HS-27A (cell line): ENCODE measurements at places on chromosomes 4 and X.

GRCh38 chrX:64093761-64094160 is 111.7 kb downstream of the AMER1 start:
- DNase-seq: no peak

GRCh38 chr4:182212211-182212761 is 30.9 kb upstream of the TENM3 start:
- no peak for DNase-seq

- no peak for DNase-seq
These were observed 113.8 kb downstream of the PCDH19 start for GRCh38 chrX:100296183-100296753.

DNA sequence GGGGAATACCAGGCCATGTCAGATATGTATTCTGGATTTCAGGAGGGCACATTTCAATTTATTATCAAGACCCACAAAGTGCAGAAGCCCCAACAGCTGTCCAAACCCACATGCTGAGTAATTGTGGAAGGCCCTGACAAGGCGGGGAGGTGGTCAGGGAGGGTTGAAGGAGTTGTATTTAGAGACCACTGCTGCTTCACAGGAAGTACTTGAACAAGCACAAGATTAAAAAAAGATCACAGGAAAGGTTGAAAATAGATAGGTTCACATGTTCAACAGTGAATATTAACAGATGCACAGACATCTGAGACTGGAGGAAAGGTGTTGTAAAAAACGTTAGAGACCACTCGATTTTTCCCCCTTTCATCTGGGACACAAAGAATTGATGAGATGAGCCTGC is 17.9 kb downstream of the ATP8A1 start:
- DNase-seq: no peak

DNA sequence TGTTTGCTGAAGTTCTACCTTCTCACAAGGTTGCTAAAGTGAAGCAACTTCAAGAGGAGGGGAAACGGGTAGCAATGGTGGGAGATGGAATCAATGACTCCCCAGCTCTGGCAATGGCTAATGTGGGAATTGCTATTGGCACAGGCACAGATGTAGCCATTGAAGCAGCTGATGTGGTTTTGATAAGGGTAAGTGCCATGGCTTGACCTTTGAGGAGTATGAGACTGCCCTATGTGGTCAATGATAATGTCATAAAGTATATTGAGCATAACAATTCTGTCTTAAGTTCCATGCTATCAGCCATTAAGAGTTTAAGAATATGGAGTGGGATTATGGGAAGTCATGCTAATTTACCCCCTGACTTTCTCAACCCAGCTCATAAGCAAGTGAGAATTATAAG is 61.4 kb upstream of the PGK1 start:
- DNase-seq: no peak

GRCh38 chr4:2253160-2254084 is 8.5 kb downstream of the MXD4 start:
- DNase-seq: no peak

DNA sequence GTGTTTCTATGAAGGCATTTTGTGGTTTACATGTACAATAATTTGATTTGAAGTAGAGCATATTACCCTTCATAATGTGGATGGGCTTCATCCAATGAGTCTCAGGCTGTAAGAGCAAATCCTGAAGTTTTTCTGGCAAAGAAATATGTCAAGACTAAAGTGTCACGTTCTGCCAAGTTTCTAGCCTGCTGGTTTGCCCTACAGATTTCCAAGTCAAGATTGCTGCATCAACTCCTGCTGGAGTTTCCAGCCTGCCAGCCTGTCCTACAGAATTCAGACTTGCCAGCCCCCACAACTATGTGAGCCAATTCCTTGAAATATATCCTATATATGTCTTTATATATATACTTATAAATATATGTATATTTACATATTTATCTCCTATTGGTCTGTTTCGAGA is 70.0 kb upstream of the RLIM start:
- DNase-seq: no peak

- DNase-seq: no peak
These were observed 119.0 kb upstream of the BMP3 start for GRCh38 chr4:80911458-80911857.

DNA sequence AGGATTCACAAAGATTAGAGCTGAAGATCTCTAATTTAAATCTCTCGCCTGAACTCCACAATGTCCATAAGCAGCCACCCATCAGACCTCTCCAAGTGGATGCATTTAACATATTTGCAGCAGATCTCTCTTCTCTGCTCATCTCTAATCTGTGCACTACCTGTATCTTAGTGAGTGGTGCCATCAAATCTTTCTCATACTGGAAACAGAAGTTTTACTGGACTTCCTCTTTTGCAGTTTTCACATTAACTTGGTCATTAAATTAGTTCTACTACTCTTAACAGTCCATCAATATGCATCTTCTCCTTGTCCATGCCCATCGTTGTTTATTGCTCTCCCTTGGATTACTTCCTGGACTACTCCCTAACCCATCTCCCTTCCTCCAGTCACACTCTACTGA is 488.5 kb downstream of the IL15 start:
- no peak for DNase-seq

- no peak for DNase-seq
These were observed 117.8 kb upstream of the DKK2 start for GRCh38 chr4:107153956-107154355.

- DNase-seq: peak; percentile 8
These were observed 205.9 kb upstream of the GALNT7 start for GRCh38 chr4:172962564-172963353.

DNA sequence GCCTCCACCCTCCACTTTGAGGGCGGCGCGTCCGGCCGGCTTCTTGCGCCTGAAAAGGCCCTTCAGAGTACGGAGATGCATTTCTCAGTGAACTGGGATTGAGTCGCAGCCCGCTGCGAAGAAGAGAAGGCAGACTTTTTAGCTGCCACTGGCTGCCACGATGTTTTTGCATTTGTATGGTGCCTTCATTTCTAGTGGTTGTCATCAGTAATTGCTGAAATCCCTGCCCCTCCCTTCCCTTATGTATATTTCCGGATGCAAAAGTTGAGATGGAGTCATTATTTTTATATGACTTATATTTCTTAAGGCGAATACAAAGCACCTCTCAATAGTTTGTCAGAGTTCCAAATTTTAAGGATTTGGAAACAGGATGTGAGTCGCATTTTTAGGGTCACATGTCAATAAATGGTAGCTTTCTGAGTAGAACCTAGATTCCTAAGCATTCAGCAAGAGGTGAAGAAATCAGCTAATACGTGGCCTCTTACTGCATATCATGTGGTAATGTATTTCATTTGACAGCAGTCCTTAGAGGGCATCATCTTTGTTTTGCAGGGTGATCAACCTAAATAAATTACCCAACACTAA is 658 bp downstream of the ATP6AP2 start:
- no peak for DNase-seq

GRCh38 chr4:14700544-14700943 is 301.7 kb upstream of the CPEB2 start:
- DNase-seq: no peak

DNA sequence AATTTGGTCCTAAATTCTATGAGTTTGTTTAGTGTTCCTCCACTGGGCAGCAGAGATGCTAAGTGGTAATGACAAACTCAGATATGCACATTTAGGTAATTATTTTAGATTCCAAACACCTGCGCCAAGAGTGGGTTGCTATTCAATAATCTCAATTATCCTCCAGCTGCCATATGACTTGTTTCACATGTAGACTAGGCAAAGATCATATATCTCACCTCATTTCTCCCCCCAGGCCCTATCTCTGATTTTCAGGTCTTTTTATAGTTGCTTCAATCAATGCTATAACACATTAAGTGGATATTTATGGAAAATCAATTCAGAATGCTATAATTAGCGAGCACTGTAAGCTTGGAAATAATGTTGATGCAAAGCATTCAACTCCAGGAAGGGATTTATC is 217.6 kb downstream of the KCTD8 start:
- no peak for DNase-seq

- no peak for DNase-seq
These were observed 38.7 kb upstream of the HELT start for GRCh38 chr4:184979461-184980124.

DNA sequence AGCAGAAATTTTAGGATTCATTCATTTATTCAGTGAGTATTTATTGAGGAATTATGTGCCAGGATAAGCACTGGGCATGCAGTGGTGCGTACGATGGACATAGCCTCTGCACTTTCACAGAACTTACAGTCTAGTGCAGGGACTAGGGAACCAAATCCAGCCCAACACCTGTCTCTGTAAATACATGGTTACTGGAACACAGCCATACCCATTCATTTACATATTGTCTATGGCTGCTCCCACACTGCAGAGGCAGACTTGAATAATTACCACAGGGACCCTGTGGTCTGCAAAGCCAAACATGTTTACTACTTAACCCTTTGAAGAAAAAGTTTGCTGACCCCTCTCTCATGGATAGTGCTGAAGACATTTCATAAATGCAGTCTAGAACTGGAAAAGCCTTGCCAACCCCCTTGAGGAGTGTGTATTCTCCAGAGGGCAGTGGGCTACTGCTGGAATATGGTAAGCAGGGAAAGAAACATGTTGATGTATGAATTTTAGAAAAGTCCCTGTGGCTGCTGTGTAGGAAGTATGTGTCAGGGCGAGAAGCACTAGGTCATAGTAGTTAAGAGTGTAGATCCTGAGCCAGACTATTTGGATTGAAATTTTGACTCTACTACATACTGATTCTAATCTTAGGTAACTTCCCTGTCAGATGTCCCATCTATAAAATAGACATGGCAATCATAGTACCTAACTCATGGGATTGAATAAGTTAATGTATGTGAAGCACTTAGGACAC is 75.5 kb downstream of the GALNT7 start:
- no peak for DNase-seq

DNA sequence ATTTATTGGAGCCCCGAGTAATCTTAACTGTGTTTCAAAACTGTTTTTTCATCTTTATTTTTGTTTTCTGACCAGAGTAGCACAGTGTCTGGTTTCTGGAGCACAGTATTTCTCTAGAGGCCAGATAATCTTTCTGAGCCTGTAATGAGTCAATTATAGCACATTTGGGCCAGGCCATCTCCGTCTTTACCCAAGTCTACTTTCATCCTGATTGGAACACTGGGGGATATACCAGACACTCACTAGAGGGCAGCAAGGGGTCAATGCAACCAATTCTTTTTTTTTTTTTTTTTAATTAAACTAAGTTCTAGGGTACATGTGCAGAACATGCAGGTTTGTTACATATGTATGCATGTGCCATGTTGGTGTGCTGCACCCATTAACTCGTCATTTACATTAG is 282.0 kb downstream of the ARHGAP24 start:
- no peak for DNase-seq

- no peak for DNase-seq
These were observed 382.6 kb upstream of the NOCT start for GRCh38 chr4:138632856-138633579.

DNA sequence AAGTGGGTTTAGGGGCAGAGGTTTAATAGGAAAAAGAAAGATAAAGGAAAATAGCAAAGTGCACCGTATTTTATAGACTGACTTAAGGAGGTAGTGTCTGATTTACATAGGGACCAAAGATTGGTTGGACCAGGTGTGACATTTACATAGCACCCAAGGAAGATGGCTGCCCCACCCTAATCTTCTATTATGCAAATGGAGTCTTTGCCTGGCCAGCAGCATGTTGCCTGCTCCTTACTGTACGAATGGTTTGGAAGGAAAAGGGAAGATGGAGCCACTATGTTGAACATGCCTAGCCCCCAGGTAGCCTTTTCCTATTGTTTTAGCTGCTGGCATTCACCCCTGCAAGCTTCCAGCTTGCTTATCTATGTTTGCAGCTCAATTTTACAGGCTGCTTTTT is 146.2 kb upstream of the PDE5A start:
- DNase-seq: no peak

- no peak for DNase-seq
These were observed 78.1 kb downstream of the LDB2 start for GRCh38 chr4:16820329-16820728.

- no peak for DNase-seq
These were observed 643 bp downstream of the SRP72 start for GRCh38 chr4:56468097-56468422.

GRCh38 chr4:41012293-41012692 is 202.0 kb downstream of the APBB2 start:
- no peak for DNase-seq

- no peak for DNase-seq
These were observed 41.8 kb downstream of the RBM47 start for GRCh38 chr4:40587826-40588225.

DNA sequence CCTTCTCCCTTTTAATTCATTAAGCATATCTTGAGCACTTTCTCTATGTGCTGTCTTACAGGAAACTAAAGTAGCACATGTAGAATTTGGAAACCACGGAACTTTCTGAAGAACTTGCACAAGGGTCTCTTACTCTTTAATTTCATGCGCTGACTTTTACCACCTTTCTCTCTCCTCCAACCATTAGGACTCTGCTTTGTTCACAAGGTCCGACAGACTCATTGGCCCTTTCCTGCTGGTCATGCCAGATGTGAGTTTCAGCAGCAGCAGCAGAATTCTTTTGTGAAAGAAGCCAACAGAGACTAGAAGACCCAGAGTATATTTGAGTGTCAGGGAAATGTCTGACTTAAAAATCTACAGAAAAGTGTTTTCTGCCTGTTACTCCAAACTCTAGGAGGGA is 207.1 kb downstream of the GUCY2F start:
- no peak for DNase-seq

GRCh38 chr4:119797238-119797894 is 168.8 kb upstream of the PDE5A start:
- DNase-seq: no peak

DNA sequence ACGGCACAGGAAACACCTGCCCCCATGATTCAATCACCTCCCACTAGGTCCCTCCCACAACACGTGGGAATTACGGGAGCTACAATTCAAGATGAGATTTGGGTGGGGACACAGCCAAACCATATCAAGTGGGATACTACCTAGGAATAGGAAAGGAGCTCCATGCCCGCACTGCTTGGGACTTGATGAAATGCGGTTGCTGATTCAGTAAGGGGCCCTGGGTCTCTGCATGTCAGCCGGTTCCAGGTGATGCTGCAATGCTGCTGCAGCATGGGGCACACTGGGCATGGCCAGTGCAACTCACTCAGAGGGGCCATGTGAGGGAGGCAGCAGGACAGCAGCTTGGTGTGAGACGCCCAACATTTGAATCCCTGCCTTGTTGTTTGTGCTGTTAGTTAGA is 34.0 kb upstream of the MSX1 start:
- no peak for DNase-seq

DNA sequence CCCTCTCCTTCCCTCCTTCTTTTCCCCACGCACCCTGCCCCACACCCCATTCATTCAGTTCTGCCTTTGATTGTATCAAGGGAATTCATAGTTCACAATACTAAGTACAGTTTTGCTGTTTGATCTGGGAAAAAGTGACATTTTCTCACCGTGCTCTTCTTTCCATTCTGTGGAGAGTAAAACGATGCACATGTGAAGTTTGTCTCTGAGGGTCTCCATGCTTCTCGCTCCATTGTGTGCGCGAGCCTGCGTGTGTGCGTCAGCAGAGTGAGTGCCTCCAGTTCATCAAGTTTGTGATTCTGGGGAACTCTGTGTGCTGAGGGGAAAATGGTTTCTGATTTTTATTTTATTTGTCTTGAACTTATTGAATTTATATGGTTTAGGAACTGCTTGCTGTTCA is 1.9 kb downstream of the STK26 start:
- no peak for DNase-seq

GRCh38 chr4:163165217-163166017 is 1.3 kb downstream of the NAF1 start:
- DNase-seq: no peak
